ENCODE measurements at places on chromosomes 2 and 18.
A peak's percentile ranks its signal among the peaks of the same experiment; 100 is the strongest.

GRCh38 chr18:73840319-73840945, 307.2 kb downstream of the FBXO15 start:
- no peak for DNase-seq

- no peak for DNase-seq
These were observed 15.8 kb upstream of the FEZ2 start for GRCh38 chr2:36613801-36614200.

GRCh38 chr2:143284087-143284675, 155.0 kb downstream of the ARHGAP15 start:
- no peak for DNase-seq

DNA sequence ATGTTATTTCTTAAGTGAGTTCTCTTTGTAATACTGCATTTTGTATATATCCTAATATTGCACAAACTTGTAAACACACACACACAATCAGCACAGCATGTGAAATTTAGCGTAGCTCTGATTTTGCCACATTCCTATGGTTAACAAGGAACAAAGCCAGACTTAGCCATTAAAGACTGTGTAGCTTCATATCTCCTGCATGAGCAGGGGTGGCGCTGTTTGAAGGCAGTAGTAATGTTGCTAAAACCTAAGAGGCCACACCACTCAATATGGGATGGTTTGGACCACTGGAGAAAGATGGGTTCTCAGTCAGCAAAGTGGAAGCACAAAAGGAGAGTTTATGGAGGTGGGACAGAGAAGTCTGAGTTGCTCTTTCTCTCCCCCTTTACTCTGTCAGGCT, 61.1 kb upstream of the RND3 start:
- DNase-seq, result no peak

GRCh38 chr2:131039535-131039907, 53.7 kb downstream of the FAM168B start:
- no peak for DNase-seq

DNA sequence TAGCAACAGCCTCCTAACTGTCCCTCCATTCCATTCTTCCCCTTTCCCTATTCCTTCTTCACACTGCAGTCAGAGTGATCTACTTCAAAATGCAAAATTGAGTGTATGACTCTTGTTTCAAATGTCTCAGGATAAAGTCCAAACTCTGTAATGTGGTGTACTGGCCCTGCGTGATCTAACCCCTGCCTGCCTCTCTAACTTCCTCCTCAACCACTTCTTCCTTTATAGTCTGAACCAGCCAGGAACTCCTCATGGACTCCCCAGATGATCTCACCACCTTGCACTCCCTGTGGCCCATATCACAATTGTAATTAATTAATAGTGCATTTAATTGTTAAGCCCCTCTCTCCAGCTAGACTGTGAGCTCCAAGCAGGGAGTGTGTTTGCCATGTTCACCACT, 3.1 kb upstream of the B3GNT2 start:
- DNase-seq, result no peak

GRCh38 chr2:96091711-96092572, 24.4 kb downstream of the ADRA2B start:
- DNase-seq, result no peak

DNA sequence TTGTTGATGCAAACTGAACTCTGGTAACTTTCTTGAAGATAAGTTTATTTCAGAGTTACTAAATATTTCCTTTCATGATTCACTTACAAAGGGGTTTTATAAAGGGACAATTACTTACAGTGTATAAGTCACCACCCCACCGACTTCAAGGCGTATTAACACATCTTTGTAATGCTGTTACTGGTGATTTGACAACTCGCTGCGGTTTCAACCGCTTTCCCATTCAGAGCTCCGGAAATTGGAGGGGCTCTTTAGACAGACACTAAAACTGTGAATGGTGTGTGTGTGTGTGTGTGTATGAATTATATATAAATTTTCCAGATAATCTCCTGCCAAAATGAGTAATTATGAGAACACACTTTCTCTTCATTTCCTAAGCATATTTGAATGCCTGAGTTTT, 4.9 kb downstream of the TM4SF20 start:
- peak; percentile 74 for DNase-seq

DNA sequence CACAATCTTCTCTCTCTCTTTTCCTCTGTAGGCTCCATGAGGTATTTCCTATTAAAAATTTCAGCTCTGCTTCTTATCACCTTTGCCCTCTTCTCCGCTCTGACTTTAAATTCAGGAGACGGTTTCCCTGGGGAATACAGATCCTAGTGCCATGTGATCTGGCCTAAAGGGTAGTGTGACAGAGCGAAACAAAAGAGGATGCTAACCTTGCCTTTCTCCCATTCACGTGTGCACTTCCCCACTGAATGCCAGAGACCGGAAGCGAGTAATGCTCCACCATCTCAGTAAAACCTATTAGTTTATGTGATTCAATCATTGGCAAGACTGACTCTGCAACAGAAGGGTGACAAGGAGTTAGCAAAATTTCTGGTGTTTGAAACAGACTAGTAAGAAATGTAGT, 358.3 kb downstream of the ZNF521 start:
- no peak for DNase-seq

DNA sequence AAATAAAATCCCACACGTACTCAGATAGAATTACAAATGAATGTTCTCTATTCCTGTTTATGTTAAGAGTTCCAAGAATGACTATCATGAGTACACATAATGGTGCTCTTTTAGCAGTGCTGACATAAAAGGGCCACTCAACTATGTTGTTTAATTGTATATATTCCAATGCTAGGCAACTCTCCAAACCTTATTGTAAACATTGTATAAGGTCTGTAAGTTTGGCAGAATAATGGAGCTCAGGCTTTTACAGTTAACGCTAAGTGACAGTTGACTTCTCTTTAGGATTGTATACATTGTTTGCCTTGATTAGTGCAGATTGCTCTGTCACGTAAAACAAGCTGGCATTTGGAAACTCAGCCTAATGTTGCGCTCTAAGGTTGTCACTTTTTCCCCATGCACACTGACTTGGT, 20.8 kb downstream of the RBMS1 start:
- DNase-seq, result no peak

GRCh38 chr18:62583376-62583775, 60.6 kb downstream of the ZCCHC2 start:
- DNase-seq, result no peak

GRCh38 chr2:1510176-1510575, 96.9 kb downstream of the TPO start:
- DNase-seq, result no peak

DNA sequence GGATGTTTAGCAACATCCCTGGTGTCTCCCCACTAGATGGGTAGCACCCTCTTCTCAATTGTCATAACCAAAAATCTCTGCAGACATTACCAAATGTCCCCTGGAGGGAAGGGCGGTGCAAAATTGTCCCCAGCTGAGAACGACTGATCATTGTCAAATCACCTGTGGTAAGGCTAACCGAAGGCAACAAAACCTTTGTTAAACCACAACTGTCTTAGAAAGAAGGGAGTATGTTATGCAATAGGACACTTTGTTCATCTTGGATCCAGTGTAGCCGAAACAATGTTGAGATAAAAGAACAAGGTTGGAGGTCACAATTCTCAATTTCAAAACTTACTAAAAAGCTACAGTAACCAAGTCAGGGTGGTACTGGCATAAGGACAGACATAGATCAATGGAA, 50.3 kb upstream of the ST3GAL5 start:
- no peak for DNase-seq

DNA sequence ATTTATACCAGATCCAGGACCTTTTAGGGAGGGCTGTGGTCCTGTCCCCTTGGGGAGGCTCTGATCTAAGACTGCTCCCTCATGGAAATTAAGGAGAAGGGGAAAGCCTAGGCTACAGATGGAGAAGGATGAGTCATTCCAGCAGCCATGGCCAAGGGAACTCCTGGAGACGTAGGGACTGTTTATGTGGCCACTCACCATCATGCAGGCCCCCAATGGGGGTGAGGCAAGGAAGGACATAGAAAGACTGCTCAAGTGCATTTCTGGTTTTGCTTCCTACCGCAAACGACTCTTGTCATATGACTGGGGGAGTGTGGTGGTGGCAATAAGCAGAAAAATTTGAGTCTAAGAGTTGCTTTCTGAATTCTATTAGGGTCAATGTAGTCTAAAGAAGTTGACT, 54.0 kb upstream of the CYP1B1 start:
- no peak for DNase-seq

DNA sequence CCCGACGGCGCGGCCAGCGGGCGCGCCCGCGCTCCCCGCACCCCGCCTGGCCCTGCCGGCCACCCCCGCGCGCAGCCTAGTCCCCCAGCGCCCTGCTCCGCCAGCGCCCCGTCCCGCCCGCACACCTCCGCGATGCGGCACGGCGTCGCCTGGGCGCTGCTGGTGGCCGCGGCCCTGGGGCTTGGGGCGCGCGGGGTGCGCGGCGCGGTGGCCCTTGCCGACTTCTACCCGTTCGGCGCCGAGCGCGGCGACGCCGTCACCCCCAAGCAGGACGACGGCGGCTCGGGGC, 232 bp downstream of the SNED1 start:
- no peak for DNase-seq

- DNase-seq, result no peak
These were observed 152.9 kb downstream of the ACOXL start for GRCh38 chr2:110885256-110885655.

DNA sequence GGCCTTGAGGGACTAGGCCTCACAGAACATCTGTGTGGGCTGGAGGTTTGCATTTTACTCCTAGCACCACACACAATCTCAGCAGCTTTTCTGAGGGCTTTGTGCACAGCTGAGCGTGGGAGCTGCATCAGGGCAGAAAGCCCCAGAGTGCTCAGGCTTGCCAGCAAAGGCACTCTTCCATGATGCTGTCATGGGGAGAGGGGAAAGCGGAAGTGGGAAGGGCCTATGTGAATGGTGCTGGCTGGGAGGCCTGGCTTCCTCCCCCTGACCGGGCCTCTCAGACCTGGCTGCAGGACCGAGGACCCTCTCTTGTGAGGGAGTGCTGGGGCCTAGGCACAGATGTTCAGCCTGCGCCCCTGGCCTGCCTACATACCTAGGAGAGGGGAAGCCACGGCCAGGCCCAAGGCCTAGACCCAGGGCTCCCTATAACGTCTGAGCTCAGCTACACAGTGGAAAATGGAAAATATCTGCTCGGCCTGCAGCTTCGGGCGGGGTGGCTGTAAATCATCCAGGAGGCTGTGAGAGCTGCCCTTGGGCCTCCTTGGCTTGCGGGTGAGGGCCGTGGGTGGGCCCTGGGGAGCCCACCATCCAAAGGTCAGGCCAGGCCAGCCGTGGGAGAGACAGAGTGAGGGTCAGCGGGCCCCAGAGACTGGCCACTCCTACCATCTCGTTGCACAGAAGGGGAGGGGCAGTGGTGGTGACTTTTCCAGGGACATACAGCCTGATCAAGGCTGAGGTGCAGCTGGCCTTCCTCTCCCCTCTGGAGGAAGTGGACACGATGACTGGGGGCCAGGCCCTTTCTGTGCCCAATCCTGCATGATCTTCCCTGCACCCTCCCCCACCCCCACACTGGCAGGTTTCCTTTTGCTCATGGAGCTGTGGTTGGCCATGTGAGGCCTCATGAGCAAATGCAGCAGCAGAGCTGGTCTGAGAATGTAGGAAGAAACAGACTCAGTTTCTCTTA, 22.8 kb downstream of the GLI2 start:
- no peak for DNase-seq

- peak; percentile 90 for DNase-seq
These were observed 391.5 kb upstream of the VWC2L start for GRCh38 chr2:214019229-214019972.

- no peak for DNase-seq
These were observed 44.5 kb upstream of the SP3 start for GRCh38 chr2:174009488-174010223.

- no peak for DNase-seq
These were observed 25.7 kb downstream of the MEX3C start for GRCh38 chr18:51171625-51172259.

All from AG09309 (cell line).